ENCODE measurements at places on chromosomes 6 and 20.
A peak's percentile ranks its signal among the peaks of the same experiment; 100 is the strongest.

- no peak for DNase-seq
Observed at GRCh38 chr20:49591217-49591865, 23.4 kb upstream of the PTGIS start.

DNA sequence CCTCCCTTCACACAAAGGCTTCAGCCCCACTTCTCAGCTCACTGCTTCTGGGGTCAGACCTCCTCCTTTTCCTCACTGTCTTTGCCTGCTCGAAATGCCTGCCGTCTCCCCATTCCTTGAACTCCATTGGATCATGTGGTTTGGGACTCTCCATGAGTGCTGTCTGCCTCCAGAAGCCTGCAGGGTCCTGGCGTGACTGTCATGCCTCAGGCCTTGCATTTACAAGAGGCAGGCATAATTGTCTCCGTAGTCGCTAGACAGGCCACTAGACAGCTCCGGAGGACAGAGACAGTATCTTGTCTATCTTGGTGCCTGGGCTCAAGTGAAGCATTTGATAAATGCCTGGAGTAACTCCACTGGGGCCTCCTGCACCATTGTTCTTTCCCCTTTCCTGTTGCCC is 15.3 kb downstream of the PNLDC1 start:
- no peak for DNase-seq

DNA sequence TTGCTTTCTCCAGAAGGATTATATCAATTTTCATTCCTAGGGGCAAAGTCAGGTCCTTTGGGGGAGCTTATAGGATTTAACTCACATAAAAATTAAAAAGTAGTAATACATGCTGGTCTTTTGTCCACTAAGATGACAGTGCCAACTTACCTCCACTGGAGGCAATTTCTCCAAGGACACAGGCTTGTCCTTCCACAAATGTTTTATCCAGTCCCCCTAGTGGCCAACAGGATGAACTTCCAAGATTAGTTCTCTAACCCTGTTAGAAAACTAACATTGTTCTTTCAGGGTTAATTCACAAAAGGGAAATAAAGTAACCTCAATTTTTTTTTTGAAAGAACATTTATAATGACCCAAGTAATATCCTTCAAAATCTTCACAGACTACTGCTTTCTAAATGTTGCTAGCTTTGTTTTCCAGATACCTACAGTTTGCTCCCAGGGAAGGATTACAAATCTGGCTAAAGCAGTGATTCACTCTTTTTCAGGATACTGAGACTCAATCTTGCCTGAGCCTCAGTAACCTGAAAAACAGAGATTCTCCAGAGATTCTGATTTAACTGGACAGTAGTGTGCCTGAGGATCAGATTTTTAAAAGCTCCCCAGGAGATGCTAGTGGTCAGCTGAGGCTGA is 31.7 kb upstream of the UBR2 start:
- peak; percentile 39 for DNase-seq

- no peak for DNase-seq
Observed at GRCh38 chr6:107590378-107590777, 100.5 kb downstream of the SOBP start.

GRCh38 chr6:144586986-144587385 is 301.9 kb downstream of the UTRN start:
- DNase-seq, result no peak

DNA sequence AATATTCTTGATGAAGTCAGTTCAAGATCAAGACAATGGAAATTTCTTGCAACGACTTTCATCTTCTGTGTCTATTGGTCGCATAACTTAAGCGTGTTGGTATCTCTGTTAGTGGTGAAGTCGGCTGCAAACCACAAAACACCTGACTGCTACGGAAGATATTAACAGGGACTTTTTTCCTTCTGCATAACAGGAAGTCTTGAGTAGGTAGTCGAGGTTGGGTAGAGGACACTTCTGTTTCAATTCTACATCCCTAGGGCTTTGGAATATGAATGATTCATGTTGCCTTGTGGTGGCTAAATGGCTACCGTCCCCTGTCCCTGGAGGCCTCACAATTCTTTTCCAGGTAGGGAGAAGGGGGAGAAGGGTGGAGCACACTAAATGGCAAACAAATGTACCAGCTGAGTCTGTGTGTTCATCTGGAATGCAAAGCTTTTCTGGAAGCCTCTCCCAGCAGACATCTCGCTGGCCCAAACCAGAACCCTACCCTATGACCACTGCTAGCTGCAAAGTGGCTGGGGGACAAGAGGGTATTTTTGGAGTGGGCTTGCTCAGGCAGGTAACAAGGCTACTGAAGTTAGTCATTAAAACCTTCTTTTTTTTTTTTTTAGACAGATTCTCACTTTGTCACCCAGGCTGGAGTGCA is 34.6 kb upstream of the NKX2-2 start:
- DNase-seq, result no peak

DNA sequence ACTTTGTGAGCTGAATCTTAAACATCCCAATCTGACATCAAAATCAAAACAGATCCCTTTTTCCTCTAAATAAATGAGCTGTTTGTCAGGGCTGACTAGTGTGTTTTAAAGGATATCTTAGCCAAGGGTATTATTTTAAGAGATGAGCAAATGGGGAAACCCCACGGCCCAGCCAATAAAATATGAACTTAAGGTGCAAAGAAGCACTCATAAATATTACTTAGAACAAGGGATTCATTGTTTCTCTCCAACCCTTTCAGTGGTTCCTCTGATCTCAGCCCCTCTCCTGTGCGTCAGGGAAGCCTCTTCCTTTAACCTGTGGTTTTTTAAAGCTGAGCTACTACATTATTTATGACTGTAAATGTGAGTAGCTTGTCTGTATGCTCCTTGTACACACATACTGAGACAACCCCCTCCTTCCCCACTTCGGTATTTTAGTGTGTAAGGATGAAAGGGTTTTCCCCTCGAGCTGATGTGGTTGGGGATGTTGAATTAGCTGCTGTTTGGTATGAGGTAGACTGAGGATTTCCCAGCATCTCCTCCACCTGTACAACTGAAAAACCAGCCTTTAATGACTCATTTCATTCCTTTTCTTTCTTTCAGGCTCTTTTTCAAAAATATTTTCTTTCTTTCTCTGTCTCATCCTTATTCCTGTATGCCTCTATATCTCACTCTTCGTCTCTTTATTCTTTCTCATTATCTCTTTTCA is 6.5 kb downstream of the BMP5 start:
- DNase-seq, result no peak

DNA sequence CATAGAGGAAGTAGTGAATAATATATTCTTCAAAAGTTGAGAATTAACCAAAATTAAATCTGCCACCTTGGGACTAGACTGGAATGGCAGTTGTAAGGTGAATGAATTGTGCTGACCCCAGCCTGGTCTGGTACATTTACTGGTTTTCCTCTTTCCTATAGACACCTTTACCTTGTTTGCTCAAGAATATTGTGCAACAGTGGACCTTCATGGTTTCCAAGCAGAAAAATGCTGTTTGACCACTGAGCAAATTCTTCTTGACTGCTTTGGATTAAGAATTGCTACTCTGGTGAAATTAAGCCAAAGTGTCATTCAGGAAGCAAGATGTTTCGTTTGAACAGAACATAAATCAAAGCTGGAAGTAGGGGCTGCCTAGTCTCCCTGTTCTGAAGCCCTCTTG is 156.6 kb upstream of the TAB2 start:
- no peak for DNase-seq

DNA sequence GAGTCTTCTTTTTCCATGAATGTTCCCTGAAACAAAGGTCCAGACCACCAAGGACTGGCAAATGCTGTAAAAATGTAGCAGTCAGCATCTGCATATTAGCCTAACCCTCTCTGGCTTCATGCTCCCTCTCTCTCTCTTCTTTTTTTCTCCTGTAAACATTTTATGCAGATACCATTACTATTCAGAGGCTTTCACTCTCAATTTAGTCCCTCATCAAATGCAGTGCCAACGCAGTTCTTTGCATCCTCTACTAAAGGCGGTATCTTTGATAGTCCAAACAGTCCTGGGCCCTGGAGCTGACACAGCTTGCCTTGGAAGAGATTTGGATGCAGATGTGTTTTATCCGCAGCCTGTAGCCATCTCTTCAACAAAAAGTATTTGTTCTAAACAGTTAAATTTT is 167.1 kb upstream of the MMS22L start:
- DNase-seq, result no peak

- DNase-seq, result no peak
Observed at GRCh38 chr20:47365023-47365764, 8.7 kb upstream of the ZMYND8 start.

- no peak for DNase-seq
Observed at GRCh38 chr6:148959008-148959407, 212.2 kb downstream of the UST start.

- DNase-seq, result no peak
Observed at GRCh38 chr6:75993236-75994162, 79.0 kb downstream of the IMPG1 start.
